ENCODE measurements at places on chromosomes 12 and 14.
A peak's percentile ranks its signal among the peaks of the same experiment; 100 is the strongest.

- peak; percentile 88 for DNase-seq
These were observed 50.3 kb downstream of the HECTD4 start for GRCh38 chr12:112331886-112332285.

DNA sequence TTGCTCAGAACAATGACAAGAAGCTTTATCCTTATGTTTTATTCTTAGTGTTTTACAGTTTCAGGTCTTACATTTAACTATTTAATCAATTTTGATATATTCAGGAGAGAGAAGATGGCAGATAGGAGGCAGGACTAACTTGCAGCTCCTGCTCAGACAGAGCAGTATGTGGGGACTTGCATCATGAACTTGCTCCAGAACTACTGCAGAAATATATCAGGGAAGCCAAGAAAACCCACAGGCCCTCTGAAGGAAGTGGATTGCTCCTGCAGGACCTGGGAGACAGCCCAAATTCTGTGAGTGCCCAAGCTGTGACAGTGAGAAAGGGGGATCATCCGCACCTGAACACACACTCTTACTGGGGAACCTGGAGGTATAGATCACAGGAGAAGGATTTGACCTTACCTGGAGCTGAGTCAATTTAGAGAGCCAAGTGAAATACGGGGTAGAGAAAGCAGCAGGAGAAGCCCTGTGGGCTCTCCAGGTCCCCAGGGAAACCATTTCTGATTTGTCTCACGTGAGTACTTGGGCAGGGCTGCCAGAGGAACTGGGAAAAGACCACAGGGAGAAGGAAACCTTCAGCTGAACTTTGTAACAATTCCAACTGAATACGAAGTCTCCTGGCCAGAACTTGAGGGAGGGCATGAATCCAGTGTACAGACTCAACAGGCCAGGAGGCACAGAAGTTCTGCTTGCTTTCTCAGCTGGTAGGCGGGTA is 28.9 kb upstream of the TSPAN8 start:
- no peak for DNase-seq

- no peak for DNase-seq
These were observed 82.5 kb downstream of the PRICKLE1 start for GRCh38 chr12:42507081-42507480.

- no peak for DNase-seq
These were observed 105.2 kb upstream of the EGLN3 start for GRCh38 chr14:34056046-34056445.

DNA sequence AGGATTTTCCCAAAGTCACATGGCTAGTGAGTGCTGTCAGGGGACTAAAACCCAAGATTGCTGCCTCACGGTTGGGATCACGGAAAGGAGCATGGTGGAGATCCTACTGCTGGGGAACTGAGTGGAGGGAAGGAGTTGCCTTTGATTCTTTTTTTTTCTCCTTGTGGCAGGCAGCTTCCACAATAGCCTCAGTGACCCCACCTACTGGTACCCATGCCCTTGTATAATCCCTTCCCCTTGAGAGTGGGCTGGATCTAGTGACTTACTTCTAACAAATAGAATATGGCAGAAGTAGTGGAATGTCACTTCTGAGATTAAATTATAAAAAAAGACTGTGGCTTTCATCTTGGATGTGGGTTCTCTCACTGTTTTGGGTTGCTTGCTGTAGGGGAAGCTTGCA is 135.7 kb downstream of the DICER1 start:
- DNase-seq, result no peak

- DNase-seq, result no peak
These were observed 7.2 kb downstream of the ERC1 start for GRCh38 chr12:998020-998874.

DNA sequence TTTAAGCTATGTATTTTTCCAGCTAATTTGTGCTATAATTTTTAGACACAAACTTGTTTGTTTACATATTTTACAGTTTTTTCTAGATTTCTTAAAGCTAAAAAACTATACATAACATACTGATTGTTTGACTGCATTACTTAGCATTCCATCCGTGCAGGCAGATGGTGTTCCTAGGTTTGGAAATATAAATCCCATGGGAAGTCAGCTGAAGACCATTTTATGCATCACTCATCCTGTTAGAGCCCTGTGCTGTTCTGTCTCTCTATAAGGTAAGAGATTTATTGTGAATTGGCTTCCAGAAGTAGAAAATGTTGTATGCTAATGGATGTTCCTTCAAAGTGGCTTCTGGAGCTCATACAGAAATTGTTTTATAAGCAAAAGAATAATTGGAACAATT is 31.1 kb downstream of the RMST start:
- no peak for DNase-seq

DNA sequence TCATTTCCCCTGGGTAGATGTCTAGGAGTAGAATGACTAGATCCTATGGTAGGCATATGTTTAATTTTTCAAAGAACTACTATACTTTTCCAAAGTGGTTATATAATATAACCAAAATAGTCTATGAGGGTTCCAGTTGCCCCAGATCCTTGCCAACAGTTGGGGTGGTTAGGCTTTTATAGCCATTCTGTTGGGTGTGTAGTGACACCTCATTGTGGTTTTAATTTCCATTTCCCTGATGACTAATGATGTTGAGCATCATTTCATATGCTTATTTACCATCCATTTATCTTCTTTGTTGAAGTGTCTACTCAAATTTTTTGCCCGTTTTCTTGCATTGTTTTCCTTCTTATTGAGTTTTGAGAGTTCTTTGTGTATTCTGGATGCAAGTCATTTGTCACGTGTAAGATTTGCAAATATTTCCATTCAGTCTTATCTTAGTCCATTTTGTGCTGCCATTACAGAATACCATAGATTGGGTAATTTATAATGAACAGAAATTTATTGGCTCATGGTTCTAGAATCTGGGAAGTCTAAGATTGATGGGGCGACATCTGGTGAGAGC is 4.7 kb downstream of the SYNE2 start:
- no peak for DNase-seq

- peak; percentile 65 for DNase-seq
These were observed at the start of gene DDN for GRCh38 chr12:48999371-49000131. DDN (minus strand) TSS chr12:48999375; CDS start chr12:48999287, 88 bp downstream.

- no peak for DNase-seq
These were observed 14.0 kb upstream of the MAP1LC3B2 start for GRCh38 chr12:116545144-116545543.

GRCh38 chr12:117805865-117806264 is 162.9 kb downstream of the KSR2 start:
- no peak for DNase-seq

- no peak for DNase-seq
These were observed 16.2 kb downstream of the ABCB9 start for GRCh38 chr12:122949816-122950675.

GRCh38 chr14:60328583-60328982 is 79.6 kb downstream of the PPM1A start:
- no peak for DNase-seq

GRCh38 chr12:43097471-43097870 is 454.5 kb downstream of the ADAMTS20 start:
- no peak for DNase-seq

- DNase-seq, result no peak
These were observed 28.7 kb downstream of the CCDC59 start for GRCh38 chr12:82329508-82329907.

DNA sequence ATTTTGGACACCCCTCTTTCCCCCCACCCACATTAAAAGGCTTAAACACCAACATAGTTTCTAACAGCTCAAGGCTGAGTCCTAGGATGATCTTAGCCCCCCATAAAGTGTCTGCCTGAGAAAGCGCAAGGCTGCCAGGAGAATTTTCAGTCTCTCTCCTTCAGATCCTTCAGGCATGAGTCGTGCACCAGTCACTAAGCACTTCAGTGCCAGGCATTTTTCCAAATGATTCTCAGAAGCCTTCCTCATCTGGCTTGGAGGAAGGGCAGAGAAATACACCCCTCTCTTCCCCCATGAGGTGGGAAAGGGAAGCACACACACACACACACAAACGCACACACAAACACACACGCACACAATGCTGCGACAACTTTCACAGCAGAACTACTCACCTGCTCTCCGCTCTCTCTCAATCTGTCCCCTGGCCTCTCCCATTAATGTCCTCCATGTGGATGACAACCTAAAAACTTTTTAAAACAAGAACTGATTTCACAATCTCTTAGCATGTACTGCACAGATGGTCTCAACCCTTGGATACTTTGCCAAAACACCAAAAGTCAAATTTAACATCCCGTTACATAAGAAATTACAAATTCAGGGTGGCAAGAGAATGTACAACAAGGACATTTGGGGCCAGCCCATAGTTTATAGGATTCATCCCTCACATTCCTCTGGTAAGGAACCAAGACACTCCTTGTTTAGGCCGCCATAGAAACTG is 49.8 kb downstream of the CKAP4 start:
- DNase-seq, result no peak

- DNase-seq, result no peak
These were observed 4.1 kb upstream of the DAZAP2 start for GRCh38 chr12:51234530-51234929.

GRCh38 chr14:47596232-47596631 is 79.2 kb downstream of the MDGA2 start:
- no peak for DNase-seq

- no peak for DNase-seq
These were observed 133.8 kb upstream of the TBX3 start for GRCh38 chr12:114817571-114818425.

GRCh38 chr14:70291396-70291795 is 68.1 kb downstream of the COX16 start:
- DNase-seq, result no peak

DNA sequence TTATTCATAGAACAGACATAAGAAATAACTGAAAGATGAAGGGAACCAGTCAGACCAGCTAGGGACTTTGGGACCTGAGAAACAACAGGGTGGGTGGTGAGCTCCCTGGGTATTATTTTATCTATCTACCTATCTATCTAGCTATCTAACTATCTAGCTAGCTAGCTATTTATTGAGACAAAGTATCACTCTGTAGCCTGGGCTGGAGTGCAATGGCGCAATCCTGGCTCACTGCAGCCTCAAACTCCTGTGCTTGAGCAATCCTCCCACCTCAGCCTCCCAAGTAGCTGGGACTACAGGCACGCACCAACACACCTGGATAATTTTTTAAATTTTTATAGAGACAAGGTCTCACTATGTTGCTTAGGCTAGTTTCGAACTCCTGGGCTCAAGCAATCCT is 127.6 kb downstream of the DPF3 start:
- DNase-seq, result no peak

GRCh38 chr12:15530361-15530760 is 208.1 kb downstream of the PTPRO start:
- no peak for DNase-seq

- no peak for DNase-seq
These were observed 27.8 kb downstream of the GPHB5 start for GRCh38 chr14:63290741-63291430.

DNA sequence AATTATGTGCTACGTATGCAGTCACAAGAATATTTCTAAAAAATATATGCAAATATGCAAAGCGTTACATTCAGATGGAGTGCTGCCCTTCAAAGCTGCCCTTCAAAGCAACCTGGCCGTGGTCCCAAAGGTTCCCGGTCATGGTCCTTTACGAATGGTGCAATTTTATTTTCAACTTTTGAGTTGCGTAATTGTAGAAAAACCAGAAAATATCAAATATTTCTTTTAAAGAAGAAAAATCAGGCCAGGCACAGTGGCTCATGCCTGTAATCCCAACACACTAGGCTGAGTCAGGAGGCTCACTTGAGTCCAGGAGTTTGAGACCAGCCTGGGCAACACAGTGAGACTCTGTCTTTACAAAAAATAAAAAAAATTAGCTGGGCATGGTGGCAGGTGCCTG is 21.4 kb downstream of the CLSTN3 start:
- DNase-seq, result no peak

GRCh38 chr14:67131691-67132090 is 57.5 kb upstream of the GARIN2 start:
- DNase-seq, result no peak

DNA sequence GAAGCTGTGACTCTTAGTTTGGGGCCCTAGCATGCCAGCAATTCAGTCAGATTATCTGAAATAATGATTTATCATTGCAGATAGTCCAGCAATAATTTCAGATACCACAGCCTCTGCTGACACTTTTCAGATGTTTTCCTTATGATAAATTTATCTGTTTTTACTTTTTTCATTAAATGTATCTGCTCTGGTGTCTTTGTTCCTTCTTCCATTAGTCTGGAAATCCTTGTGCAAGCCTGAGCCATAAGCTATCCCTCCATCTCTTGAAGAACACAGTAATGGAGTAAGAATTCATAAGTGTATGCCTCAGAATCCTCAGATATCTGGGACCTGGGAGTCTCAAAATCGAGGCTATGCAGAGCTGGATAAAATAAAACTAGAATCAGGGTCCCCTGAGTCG is 146.4 kb upstream of the KRR1 start:
- no peak for DNase-seq

GRCh38 chr14:67418401-67419191 is 6.6 kb upstream of the PLEK2 start:
- no peak for DNase-seq

DNA sequence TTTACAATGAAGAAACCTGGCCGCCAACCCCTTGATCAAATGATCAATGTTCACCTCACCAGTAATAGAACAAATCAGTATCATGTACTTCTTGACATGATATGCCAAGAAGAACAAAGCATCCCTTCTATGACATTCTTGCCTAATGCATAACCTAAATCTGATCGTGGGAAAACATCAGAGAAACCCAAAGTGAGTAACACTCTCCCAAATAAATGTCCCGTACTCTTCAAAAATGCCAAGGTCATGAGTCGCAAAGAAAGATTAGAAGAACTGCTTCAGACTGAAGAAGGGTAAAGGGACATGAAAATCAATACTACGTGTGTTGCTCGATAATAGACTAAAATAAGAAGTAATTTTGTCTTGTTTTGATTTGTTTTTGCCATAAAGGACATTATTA is 11.4 kb upstream of the SLC25A3 start:
- no peak for DNase-seq

- DNase-seq, result no peak
These were observed 249.5 kb upstream of the CLEC14A start for GRCh38 chr14:38505221-38505972.

DNA sequence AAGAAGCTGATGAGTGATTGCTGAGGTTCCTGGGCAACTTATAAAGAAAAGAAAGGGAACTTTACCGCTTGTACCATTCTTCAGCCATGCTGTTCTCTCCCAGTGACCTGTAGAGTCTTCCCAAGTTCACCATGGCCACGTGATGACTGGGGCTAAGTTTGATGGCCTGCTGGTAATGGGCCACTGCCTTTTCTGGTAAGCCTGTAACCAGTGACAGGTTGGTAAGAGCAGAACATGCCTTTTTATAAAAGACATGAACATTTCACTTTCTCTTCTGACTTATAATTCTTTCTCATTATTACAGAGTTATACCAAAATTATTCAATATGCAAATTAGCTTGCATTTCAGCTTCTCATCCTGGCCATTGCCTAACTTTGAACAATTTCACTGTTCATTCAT is 20.9 kb upstream of the OVCH1 start:
- DNase-seq, result no peak

- no peak for DNase-seq
These were observed 85.3 kb downstream of the SAMD4A start for GRCh38 chr14:54652188-54652587.

GRCh38 chr14:34665785-34666435 is 36.0 kb upstream of the SNX6 start:
- peak; percentile 98 for DNase-seq

All from suppressor macrophage (primary cell).